ENCODE measurements at places on chromosomes 13 and 19.
A peak's percentile ranks its signal among the peaks of the same experiment; 100 is the strongest.

DNA sequence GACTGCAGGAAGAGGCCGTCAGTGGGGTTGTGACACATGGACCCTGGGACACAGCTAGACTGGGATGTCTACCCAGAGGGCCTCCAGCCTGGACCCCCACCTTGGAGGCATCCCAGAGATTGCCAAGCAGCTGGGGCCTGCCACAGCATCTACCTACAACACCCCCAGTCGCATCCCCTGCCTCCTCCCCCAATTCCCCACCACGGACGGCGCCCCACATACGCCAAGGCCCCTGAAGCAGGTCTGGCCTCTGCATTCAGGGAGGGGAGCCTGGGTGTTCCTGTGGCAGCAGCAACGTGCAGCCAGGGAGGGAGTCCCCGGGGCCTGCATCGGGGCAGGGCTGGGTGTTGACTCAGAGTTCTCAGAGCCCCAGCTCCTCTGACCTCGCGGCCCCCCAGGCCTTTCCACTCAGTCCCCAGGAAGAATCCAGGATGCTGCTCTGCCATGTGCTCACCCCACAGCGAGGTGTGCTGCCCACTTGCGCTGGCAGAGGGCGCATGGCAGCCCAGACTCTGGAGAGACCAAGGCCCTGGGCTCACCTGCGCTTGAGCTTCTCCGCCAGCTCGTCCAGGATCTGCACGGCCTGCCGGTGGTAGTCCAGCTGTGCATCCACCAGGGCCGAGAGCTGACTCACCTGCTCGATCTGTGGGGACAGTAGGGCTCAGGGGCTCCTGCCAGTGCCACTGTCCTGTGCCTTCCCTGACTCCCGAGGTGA lies 19.6 kb downstream of the MPND start:
- DNase-seq: no peak

GRCh38 chr19:10166046-10166445 lies 28.7 kb downstream of the DNMT1 start:
- no peak for DNase-seq

DNA sequence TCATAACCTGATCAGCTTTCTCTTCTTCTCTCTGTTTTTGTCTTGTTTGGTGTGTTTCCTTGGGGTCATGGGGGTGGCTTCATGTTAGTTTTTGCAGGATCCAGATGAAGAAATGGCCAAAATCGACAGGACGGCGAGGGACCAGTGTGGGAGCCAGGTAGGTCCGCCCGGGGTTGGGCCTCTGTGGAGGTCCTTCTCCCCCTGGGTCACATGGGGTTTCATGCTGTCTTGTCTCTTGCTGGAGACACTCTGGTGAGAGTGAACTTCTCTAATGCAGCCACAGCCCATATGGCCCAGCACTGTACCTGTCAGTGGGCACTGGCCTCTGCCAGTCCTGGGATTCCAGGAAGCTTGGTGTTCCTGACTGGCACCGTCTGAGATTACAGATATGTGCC lies 1.1 kb downstream of the CCNE1 start:
- DNase-seq: no peak

DNA sequence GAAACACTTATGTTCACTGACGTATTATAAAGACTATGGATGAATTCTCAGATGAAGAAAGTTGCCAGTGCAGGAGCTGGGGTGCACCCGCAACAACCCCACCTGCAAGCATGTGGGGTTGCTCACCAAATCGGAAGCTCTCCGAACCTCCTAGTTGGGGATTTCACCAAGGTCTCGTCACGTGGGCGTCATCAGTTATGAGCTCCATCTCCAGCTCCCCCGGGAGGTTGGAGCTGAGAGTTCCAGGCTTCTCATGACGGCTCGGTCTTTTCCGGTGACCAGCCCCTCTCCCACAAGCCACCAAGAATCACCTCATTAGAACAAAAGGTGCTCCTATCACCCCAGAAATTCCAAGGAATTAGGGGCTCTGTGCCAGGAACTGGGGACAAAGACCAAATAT lies 46.1 kb upstream of the TUBGCP3 start:
- no peak for DNase-seq

- no peak for DNase-seq
These were observed at the start of gene ZNF625 for GRCh38 chr19:12156223-12157058. TSS of gene ZNF625 (minus strand) at chr19:12156734. CDS start at chr19:12156558, 176 bp downstream.

DNA sequence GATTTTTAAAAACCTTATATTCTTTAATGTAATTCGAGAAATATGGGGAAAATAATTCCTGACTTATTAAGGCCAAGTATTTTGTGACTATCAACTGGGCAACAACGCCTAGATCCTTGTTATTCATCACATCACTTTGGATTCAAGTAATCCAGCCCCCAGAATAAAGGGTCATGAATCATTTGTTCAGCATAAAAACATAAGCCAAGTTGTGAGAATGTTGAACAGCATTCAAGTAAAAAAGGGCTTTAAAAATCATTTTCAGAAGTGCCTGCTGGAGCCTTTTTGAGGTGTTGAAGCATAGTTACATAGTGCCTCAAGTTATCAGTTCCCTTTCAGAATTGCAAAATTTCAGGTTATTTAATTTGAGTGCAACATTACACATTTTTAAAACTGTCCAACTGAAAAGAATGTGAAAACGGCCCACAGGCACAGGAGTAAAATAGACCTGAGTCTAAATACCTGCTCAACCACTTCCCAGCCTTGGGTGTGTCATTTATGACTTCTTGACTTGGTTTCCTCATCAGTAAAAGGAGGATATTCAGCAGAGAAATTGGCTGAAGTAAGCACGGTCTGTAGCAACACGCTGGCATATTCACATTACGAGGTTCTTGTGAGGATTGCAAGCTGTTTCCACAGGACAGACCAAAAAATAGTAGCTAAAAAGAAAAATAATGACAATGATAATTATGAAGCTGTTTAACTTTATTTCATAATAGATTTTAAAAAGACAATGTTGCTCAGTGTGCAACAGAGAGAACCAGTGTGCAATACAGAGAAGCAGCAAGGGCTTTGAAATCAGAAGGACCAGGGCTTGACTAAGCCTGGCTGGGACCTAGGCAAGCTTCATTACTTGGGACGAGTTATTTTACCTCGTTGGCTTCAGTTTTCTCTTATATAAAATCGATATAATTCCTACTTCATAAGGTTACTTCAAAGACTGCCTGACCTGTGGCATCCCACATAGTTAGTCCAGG lies 56.6 kb downstream of the MBNL2 start:
- no peak for DNase-seq

GRCh38 chr13:25365720-25366235 lies 6.0 kb upstream of the ATP8A2 start:
- DNase-seq: no peak

DNA sequence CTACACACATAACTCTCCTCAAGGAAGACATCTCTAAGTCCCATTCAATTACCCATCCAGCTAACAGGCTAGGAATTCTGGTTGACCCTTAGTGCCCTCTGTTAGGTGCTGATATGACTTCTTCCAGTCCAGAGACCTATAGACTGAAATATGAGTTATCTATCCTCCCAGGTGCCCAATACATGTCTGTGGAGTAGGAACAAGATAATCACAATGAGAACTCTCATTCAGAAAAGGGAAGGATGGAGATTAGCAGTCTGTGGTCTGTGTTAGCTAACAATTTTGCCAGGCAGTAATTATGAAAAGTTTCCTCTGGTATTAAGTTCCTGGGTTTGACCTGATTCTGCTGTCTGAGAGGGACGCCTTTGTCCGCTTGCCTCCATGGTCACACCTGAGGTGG lies 44.2 kb upstream of the SLAIN1 start:
- DNase-seq: no peak

DNA sequence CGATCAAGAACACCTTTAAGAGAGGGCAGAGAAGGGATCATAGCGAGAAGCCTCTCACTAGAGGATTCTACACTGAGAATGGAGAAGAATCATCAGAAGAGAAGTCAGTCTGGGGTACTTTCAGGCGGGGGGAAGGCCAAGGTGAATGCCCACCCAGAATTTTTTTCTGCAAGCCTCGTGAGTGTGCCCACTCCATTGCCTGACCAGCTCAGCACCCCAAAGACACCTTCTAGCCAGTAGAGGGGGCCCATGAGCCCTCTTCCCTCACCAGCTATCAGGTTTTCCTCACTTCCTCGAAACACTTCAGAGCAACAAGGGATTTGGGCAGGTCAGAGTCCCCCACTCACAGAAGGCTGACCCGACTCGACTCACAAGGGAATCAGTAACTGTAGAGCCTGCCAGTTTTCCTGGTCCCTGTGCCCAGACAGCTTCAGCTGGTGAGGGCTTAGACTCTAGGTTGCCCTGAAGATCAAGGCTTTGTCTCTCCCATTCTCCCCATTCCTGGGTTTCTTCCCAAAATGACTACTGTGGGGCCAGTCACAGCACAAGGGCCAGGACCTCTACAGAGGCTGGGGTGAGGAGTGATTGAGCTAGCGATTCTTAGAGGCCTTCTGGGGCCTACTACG lies 18.4 kb downstream of the NLRP13 start:
- DNase-seq: no peak

- DNase-seq: peak; percentile 86
These were observed 4.9 kb upstream of the LYPD3 start for GRCh38 chr19:43470288-43470687.

DNA sequence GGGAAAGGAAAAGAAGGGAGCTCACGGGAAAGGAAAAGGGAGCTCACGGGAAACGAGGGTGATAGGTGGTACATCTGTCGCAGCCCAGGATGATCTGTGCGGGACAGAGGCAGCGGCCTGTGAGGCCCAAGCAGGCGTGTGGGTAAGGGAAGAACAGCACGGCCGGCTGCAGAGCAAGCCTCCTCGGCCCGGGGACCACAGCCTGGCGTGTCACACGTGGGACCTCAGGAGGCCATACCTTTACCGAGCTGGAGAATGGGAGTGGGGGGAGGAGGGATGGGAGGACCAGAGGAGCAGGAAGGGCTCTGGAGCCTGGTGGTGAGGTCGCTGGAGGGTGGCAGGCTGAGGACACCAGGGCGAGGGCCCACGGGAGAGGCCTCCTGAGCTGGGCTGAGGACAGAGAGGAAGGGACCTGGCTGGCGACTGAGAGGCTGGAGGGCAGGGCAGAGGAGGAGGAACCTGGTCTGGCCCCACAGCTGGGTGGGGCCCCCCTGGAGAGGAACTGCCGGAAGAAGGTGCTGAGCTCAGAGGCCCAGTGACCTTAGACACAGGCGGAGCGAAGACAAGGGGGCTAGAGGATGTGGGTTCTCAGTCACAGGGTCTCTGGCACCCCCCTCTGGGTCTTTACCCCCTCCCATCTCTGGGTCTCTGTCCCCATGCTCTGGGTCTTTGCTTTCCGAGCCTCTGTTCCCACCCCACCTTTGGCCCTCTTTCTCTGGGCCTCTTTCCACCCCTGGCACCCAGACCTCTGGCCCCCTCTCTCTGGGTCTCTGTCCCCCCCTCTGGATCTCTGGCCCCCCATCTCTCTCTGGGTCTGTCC lies 2.9 kb upstream of the FTL start:
- peak; percentile 79 for DNase-seq

DNA sequence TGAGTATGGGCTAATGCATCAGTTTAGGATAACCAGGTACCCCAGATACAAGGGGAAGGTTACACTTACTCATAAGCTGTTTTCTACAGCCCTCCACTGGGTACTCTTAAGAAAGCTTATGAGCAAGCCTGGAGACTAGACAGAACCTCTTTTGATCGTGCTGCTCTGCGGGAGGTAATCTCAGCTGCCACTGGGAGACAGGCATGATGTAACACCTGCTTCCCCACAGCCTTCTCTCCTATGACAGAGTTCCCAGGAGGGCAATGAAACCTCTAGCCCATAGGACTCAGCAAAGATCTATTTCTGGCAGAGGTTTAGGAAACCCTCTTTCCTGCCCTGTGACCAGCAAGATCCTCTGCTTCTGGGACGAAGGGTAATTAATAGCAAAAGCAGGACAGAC lies 65.6 kb downstream of the WASF3 start:
- no peak for DNase-seq

DNA sequence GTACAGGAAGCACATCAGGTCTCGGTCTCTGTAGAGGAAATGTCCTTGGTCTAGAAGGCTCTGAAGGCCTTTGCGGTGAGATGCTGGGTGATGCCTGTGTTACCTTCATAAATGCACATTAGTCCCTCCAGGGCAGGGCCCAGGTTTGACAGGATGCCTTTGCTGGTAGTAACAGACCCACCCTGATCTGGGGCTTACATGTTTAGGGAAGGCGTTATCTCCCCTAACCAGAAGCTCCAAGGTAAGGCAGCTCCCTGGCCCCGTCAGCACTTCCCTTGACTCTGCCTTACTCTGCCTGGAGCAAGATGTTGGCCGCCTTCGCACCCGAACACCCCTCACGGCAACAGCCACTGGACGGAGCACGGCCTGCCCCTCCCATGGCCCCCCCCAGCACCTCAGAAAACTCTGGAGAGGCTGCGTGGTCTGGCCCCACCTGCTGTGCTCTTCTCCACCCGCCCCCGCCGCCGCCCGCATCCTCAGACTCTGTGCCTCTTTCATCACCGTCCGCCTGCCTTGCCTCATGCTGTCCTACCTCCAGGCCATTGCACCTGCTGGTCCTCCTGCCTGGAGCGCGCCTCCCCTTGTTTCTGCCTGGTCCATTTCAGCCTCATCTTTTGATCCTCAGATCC lies 9.1 kb downstream of the AP2A1 start:
- no peak for DNase-seq

DNA sequence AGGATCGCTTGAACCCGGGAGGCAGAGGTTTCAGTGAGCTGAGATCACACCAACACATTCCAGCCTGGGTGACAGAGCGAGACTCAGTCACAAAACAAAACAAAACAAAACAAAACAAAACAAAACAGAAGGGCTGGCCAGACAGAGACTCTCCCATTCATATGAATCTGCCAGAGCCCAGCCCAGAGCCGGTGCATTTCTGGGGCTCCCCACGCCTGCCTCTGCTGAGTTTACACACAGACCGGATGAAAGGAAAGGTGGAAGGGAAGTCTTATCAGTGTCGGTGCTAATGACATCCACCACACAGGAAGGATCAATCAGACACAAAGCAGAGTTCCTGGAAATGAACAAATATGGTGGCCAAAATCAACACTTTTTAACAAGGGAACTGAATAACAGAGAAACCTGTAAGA lies 6.8 kb downstream of the TRAPPC6A start:
- DNase-seq: peak; percentile 77

GRCh38 chr13:63516124-63516523 lies 2100.5 kb upstream of the PCDH20 start:
- DNase-seq: no peak

GRCh38 chr19:49718991-49719390 lies 28.1 kb downstream of the CPT1C start:
- no peak for DNase-seq

- DNase-seq: no peak
These were observed 90.6 kb downstream of the PCDH9 start for GRCh38 chr13:67139551-67139950.

Measured in CD4-positive, alpha-beta T cell treated with Interleukin-15 for 1 hour (primary cell).